ENCODE measurements at places on chromosomes 2 and 18.

GRCh38 chr2:43569921-43570320 lies 25.9 kb downstream of the THADA start:
- DNase-seq = no peak

- DNase-seq = no peak
These were observed 75.1 kb downstream of the PLEKHM3 start for GRCh38 chr2:207950063-207950760.

GRCh38 chr2:102514061-102514785 lies 41.2 kb downstream of the SLC9A4 start:
- DNase-seq = peak; percentile 66

GRCh38 chr18:21479721-21480120 lies 120.8 kb downstream of the ESCO1 start:
- DNase-seq = no peak

DNA sequence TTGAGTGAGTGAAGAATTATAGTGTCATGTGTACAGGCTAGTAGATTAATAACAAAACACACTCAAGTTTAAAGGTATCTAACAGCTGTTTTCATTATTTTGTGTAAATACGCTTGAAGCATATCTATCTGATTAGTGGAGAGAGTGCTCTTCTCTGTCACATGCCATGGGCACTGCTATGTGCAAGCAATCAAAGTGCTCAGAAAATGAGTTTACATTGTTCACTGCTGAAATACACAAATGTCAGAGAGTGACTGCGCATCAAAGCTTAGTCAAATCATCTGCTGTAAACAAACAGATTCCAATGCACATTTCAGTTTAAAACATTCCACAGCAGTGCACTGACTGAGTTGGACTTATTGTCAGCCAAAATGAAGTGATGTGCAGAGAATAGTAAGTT lies 423.4 kb downstream of the ZEB2 start:
- peak; percentile 52 for DNase-seq

GRCh38 chr2:236633219-236633570 lies 63.6 kb downstream of the ACKR3 start:
- no peak for DNase-seq

DNA sequence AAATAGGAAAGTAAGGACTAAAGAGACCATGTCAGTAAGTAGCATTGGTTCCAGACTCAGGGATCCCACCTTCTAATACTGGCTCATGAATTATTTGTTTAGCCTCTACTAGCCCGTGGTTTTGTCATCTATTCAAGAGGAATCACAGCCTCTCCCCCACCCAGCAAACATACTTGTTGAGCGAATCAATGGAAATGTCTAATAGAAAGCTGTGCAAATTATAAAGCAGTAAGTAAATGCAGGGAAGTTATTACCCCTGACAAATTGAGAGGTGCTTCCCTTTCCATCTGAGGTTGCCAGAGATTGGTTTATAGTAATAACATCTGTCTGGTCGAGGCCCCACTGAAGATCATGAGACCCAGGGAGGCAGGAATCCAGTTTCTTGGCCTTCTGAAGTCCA lies 219.3 kb upstream of the OSR1 start:
- peak; percentile 20 for DNase-seq

GRCh38 chr2:68740400-68740914 lies 5.8 kb downstream of the ARHGAP25 start:
- DNase-seq = no peak

- no peak for DNase-seq
These were observed 184.2 kb upstream of the ACAA2 start for GRCh38 chr18:49997558-49997957.

DNA sequence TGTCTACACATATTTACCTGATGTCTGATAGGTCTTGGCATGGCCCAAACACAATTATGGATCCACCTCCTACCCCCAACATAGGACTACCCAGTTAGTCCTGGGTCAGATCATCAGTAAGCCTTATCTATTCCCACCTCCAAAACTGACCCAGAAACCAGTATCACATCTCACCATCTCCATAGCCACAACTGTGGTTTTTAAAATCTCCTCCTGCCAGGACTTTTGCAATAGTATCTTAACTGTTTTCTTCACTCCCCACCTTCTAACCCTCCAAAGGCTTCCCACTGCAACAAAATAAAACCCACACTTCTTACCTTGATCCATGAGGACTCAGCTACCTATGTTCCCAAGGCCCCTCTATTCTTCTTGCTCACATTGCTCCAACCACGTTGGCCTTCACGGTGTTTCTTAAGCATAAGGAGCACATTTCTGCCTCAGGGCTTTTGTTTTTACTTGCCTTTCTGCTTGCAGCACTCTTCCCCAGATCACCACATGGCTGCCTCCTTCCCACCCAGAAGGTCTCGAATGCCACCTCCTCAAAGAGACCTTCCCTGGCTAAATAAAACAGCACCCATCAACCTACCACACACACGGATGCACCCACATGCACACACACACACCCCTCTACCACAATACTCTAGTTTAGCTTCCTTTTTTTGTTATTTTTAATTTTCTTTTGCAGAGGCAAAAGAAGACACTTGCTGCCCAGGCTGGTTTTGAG lies 125.9 kb upstream of the SLC1A4 start:
- no peak for DNase-seq

GRCh38 chr2:172427256-172427989 lies at the start of gene ITGA6:
Gene ITGA6 (plus strand): TSS chr2:172427586.
- no peak for DNase-seq

GRCh38 chr2:108806371-108807113 lies 20.0 kb downstream of the CCDC138 start:
- no peak for DNase-seq

Measured in AG04450 (cell line).